Stomach (tissue), 19 donors: ENCODE measurements at places on chromosomes 2 and 18.

DNA sequence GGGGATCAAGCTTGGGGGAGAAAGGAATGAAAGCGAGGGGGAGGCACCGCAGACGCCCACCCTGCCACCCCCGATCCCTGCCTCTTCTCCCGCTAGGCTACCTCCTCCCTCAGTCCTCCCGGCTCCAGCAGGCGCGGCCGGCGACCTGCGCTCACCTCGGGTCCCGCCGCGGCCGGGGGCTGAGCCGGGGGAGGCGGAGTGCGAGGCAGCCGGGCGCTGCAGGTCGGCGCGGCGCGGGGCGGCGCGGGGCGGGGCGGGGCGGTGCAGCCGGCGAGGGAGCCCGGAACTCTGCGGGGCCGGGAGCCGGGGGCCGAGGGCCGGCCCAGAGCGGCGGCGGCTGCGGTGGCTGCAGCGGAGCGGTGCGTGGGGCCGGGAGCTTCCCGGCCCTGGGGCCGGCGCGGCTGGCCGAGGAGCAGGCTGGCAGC, 477 bp downstream of the ACVR1 start:
- H3K27ac ChIP-seq: peak overlapping the region; percentile 100
- no peaks in the 10 kb centered on the region for H3K36me3 ChIP-seq
- peak; percentile 66 for DNase-seq
- H3K4me1 ChIP-seq: peaks cover 64% of the 10 kb centered on the region

GRCh38 chr2:59586176-59586575, 967.3 kb downstream of the BCL11A start:
- H3K27ac ChIP-seq: no peak overlapping the region
- H3K4me3 ChIP-seq: no peak overlapping the region

DNA sequence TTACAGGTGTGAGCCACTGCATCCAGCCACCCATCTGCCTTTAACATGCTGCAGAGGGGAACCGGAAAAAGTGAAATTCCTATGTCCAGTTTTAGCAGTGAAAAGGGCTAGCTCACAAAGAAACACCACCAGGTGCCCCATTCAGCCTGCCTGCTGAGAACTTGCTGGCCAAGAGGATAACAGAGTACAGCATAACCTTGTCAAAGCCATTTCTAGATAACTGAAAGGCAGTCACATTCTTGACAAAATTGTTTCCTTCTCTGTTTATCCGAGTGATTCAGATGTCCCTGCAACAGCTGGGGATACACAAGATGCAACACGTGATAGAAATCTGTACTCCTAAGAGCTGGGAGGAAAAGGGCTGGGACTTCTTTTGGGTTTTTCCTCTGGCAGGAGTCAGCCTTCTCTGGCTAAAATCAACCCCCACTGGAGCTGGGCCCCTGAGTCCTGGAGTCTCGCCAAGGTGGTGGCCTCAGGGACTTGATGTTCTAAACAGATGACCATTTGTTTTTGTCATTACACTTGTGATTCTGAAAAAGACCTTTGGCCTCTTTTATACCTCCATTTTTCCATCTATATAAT, 505.4 kb downstream of the BCL11A start:
- no peaks in the 10 kb centered on the region for H3K27me3 ChIP-seq
- H3K4me3 ChIP-seq: no peak overlapping the region
- no peaks in the 10 kb centered on the region for H3K4me1 ChIP-seq
- DNase-seq: no peak
- no peak overlapping the region for H3K27ac ChIP-seq

- no peak for DNase-seq
- H3K27me3 ChIP-seq: no peaks in the 10 kb centered on the region
- no peak overlapping the region for H3K27ac ChIP-seq
- H3K4me1 ChIP-seq: no peaks in the 10 kb centered on the region
Observed at GRCh38 chr18:45939236-45939635, 27.9 kb downstream of the EPG5 start.

- no peak overlapping the region for H3K27ac ChIP-seq
- H3K4me3 ChIP-seq: no peak overlapping the region
- H3K4me1 ChIP-seq: no peaks in the 10 kb centered on the region
- H3K36me3 ChIP-seq: no peaks in the 10 kb centered on the region
Observed at GRCh38 chr2:54409752-54410151, 46.4 kb upstream of the SPTBN1 start.
